GM23248 (cell line): ENCODE measurements at places on chromosomes 2 and 18.

DNA sequence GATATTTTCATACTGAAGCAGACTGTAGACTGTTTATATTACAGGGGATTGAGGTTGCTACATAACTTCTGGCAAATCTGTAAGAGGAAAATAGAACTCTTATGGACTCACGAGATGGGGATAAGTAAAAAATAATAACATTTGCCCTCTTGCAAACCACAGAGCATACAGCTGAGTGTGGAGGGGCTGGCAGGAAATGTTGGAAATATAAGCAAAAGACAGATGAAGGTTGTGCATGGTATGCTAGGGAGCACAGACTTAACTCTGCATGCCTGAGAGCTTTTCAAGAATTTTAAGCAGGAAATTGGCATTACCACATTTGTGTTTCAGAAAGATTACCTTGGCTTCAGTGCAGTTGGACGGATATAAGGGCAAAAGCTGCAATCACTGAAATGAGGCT lies 411.1 kb downstream of the RAD51AP2 start:
- DNase-seq: no peak

GRCh38 chr2:110904779-110905148 lies 172.4 kb downstream of the ACOXL start:
- no peak for DNase-seq

- DNase-seq: no peak
Observed at GRCh38 chr2:25772078-25772477, 98.7 kb upstream of the DTNB start.

- no peak for DNase-seq
Observed at GRCh38 chr2:230984393-230985220, 11.3 kb upstream of the SPATA3 start.
